ENCODE measurements at places on chromosomes 3 and 15.

DNA sequence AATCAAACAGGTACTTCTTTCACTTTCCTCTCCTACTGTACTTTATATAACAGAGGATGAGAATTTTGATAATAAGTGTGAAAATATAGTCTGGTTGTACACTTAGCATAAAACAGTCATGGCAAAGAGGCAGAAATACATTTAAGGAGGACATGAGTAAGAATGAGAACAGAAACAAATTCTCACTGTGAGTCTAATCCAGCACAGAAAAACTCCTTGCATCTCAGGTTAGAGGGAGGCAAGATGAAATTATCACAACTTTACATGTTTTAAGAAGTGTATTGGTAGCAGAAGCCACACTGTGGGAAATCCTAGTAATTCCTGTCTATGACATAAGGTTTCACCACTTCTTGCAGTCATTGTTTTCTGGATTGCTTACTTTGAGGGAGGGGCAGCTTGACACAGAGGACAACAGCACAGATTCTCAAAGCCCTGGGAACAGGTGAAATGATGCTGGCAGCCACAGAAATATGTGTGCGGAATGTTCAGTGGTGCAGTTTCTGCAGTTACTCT is 733.6 kb upstream of the GBE1 start:
- DNase-seq = no peak

DNA sequence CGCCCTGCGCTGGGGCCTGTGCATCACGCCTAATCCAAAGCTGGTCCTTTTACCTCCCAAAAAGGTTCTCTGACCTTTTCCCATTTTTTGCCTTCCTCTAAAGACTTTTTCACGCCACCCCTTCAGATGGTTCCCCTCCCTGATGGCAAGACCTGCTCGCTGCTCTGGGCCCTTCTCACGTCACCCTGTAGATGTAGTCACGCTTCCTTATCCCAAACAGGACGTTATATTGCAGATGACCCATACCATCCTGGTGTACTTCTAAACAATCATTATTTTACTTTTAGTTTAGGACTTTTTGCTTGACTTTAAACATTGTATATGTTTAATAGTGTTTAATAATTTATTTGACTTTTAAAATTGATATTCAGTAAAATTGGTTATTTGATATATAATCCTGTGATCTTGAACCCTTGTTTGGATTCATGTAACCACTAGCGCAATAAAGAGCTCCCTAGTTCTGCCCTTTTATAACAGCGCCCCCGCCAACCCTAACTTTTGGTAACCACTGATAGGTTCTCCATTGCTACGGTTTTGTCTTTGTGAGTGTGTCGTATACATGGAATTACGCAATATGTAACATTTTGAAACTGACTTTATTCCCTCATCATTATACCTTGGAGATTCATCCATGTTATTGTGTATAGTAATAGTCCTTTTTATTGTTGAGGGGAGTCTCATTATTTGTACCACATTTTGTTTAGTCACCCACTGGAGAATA is 159.0 kb upstream of the CHRNA7 start:
- DNase-seq = no peak

- peak; percentile 54 for DNase-seq
Measured at GRCh38 chr3:105458518-105459215, 92.0 kb downstream of the ALCAM start.

DNA sequence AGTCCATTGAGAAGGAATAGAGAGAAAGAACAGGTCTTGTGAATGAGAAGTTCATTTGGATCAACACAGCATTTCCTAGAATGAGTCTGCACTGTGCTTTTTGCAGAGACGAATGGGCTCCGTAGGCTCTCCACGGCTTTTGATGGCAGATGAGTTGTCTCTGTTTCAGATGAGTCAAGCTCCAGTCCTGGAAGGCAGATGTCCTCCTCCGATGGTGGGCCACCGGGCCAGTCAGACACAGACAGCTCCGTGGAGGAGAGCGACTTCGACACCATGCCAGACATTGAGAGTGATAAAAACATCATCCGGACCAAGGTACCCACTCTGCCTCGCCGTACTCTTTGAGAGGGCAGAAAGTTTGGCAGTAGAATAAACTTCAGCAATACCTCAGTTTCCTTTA is 70.5 kb downstream of the SIDT1 start:
- no peak for DNase-seq

- DNase-seq = no peak
Measured at GRCh38 chr3:43169987-43170386, 64.1 kb upstream of the POMGNT2 start.

DNA sequence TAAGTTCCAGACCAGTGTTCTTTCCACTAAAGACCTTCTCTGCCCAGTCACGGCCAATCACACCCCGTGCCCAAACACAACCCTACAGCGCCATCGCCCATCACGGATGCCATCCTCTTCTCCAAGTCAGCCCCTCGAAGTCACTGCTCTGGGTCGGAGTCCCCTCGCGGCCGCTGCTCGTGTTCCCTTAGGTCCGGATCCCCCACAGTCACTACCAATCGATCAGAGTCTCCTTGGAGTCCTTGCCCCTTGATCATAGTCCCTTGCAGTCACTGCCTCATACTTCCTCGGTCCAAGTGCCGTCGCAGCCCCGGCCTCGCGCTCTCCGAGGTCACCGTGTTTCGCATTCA is 461 bp downstream of the PCYT1A start:
- peak; percentile 40 for DNase-seq

GRCh38 chr15:65212097-65212496 is 824 bp upstream of the CILP start:
- DNase-seq = no peak

- peak; percentile 90 for DNase-seq
Measured at GRCh38 chr15:91965501-91966193, 112.1 kb downstream of the SLCO3A1 start.

DNA sequence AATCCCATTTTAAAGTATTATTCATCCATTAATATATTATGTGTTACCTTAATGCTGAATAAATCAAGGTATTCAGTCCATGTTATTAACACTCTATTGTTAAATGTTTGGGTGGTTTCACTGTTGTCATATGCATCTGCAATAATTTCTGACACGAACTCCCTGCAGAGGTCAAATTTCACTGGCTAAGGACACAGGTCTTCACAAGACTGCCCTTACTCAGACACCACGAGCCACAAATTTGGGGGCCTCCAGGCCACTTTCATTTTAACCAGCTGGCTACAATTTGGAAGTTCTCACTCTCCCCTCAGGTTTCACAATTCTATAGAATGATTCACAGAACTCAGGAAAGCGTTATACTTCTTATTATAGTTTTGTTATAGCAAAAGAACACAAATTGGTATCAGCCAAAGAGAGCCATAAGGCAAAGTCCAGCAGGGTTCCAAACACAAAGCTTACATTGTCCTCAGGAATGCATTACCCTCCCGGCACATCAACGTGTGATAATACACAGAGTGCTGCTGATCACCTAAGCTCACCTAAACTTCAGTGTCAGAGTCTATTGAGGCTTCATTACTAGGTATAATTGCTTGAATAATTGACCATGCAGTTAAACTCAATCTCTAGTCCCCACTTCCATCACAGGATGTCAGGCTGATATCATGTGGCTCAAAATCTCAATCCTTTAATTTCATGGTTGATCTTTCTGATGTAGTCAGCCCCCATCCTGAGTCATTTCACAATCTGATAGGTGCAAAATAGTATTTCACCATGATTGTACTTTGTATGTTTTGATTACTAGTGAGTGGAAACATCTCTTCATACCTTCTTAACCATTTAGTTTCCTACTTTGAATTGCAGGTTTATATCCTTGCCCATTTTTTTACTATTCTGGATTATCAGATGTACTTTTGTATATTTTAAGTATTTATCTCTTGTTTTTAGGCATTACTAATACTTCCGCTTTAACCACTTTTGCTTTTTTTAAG is 441.4 kb upstream of the AGTR1 start:
- DNase-seq = no peak

GRCh38 chr15:74121039-74121438 is 9.3 kb upstream of the ISLR2 start:
- no peak for DNase-seq

DNA sequence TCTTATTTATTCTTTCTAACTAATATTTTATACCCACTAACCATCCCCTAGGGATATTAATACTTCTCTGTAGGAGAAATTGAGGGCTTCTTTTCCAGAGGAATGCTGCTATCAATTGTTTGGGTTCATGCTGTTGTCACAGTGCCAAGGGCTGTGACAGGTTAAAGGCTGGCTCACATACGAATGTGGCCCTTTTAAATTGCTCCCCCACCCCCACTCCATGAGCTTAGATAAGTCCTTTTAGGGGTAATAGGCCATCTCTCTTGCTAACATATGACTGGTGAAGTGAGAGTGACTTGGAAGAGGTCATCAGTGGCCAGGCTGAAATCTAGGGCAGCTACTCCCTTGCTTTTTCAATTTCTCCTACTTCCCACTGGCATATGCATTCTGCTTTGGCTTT is 121.9 kb upstream of the DPH6 start:
- DNase-seq = no peak

DNA sequence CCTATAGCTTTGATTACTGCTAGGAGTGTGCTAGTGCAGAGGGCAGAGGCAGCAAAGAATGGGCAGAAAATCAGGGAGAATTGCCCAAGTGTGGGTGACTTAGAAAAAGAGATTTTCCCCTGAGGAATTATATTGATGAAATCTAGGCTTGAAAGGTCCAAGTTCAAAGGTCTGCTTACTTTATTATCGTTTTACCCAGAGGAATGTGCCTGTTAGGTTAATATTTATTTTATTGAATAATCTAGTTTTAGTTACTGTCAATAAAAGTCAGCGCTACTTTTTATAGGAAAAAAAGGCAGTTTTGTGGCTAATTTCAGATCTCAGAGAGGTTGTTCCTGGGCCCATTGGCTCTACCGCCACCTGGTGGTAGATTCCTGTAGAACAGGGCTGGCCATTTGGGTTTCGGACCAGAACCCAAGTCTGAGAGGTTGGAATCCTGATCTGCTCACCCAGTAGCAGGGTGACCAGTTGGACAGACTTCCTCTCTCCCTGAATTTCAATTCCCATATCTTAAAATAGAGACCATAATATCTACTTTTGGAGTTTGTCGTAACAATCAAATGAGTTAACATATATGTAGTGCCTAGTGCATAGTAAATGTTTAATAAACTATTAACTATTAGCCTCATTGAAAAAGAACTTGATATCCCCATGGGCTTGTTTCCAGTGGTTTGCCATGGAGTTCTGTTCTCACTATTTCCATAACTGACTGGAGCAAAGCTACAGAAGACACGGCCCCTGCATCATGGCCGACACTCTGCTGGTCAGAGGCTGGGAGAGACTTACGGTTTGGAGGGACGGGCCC is 62.7 kb upstream of the ZNF148 start:
- peak; percentile 52 for DNase-seq

- no peak for DNase-seq
Measured at GRCh38 chr3:160091441-160091840, 102.8 kb downstream of the IL12A start.

- no peak for DNase-seq
Measured at GRCh38 chr15:67731112-67731721, 94.1 kb upstream of the SKOR1 start.

Measured in EL (cell line).